Choroid plexus epithelial cell (primary cell): ENCODE measurements at places on chromosomes 2 and 18.

DNA sequence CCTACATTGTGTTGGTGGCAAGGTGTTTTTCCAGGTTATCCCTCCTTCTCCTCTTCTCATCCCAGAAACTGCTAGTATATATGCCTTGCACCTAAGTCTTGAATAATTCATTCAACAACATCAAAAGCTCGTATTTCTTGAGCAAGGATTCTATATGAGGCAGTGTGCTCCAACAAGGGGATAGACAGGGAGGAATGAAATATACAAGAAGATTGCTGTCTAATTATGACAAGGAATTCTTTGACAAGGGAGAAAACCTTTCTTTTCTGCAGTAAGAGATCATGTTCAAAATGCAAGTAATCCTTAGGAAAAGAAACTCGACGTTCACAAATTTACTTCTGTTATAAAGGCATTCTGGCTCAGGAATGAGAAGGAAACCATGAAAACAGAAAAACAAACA lies 788.6 kb downstream of the TDRD15 start:
- no peak for DNase-seq

GRCh38 chr2:8426550-8426949 lies 255.3 kb upstream of the ID2 start:
- DNase-seq: no peak

- no peak for DNase-seq
Measured at GRCh38 chr2:240501531-240501991, 56.2 kb downstream of the ANKMY1 start.

DNA sequence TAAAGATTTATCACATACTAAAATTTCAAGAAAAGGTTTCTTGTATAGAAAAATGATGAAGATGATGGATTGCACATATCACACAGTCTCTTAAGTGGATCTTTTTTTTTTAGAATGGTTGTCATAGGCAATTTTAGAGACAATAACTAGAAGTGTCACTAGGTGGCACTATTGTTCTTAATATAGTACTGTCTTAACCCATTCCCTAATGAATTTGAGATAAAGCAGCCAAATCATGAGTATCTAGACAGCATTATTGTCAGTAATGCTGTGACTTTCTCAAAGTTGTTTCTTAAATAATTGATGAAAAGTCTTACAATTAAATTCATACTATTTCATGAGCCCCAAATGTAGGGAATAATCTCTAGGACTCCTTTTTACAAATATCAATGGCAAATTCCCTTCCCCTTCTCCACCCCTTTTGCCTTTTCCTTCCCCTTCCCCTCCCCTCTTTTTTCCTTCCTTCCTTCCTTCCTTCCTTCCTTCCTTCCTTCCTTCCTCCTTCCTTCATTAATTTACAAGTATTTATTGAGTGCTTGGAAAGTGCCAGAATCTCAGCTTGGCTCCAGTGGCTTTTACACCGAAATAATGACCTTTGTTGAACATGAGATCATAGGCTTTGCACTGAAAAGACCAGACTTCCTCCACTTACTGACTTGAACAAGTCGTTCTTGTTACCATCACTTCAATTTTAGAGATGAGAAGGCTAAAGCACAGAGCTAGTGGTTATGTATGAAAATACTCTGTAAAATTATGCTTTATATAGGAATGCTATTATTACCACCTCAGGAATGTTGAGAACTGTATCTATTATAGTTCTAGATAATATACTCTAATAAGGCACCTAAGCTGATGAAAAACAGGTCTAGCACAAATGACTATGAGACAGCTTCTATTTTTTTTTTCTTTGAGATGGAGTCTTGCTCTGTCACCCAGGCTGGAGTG lies 19.8 kb downstream of the MYL12B start:
- DNase-seq: peak; percentile 89
